ENCODE measurements at places on chromosomes 2 and 18. TPM values are rescaled to one million over a fixed set of nuclear protein-coding genes. Genes with fewer than 3 reads are reported as not detected.

- DNase-seq: no peak
These were observed 949.2 kb downstream of the DSC3 start for GRCh38 chr18:30093376-30093775.

GRCh38 chr2:226721541-226721940 lies 78.1 kb downstream of the IRS1 start:
- DNase-seq: peak; percentile 45

DNA sequence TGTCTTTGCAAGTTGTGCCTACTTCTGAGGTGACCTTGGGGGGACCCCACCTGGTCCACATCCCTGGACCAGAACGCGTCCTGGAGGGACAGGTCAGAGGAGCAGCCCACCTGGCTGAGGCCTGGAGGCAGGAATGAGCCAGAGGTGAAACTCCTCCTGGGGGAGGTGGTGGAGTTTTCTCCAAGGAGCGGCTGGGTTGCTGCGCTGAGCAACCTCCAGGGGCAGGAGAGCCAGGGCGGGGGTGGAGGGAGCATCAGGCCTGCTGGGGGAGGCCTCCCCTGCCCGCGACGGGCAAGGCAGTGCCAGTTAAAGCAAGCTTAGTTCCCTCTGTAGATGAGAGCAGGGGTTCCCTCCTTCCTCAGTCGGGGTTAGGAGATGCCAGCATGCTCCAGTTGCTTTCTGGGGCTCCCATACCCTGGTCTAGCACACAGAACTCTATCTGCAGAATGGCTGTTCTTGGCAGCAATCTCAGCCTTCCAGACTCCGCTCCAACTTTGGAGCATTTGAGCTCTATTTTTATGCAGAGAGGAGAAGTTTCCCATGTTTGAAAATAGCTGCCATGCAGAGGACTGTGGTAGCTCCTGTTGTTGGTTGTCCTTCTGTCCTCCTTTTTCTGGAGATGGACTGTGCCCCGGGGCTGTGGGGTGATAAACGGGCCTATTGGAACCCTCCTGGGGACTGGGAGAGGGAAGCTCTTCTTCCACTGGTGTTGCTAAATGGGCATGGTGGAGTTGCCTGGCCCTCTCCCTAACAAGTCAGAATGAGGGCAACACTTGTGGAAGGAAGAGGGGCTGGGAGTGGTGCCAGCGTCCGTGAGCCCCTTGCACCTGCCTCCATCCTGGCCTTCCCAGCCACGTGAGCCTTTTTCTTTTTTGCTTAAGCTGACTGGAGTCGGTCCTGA lies 39.1 kb downstream of the B3GNT2 start:
- DNase-seq: no peak

DNA sequence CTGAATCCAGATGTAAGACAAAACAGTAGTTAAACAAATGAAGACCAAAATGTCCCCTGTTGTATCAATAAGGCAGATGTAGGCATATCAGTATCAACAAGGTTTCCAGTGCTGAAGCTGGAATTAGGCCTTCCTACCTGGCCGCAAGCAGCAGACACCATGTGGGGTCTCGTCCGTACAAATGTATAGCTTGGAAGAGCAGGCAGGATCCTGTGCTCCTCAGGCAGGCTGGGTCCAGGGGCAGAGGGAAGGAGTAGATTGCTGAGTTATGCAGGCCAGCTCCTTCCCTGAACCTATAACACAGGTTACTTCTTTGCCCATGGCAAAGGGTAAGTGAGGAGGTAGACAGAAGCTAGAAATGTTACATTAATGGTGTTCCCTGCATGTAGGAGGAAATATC lies 23.5 kb downstream of the NTSR2 start:
- DNase-seq: no peak

DNA sequence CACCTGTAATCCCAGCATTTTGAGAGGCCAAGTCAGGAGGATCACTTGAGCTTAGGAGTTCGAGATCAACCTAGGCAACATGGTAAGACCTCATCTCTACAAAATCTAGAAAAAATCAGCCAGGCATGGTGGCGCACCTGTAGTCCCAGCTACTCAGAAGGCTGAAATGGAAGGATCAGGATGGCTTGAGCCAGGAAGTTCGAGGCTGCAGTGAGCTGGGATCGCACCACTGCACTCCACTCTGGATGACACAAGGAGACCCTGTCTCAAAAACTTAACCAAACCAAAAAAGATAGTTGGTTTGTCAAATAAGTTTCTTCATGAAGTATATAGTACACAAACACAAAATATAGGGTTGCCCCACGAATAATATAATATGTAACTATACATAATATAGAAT lies 197.6 kb downstream of the DPP4 start:
- no peak for DNase-seq

GRCh38 chr2:101930847-101931246 lies 60.9 kb upstream of the IL1R2 start:
- no peak for DNase-seq

Gene CPO
- 0.51 TPM for total RNA-seq

- DNase-seq: no peak
These were observed 24.4 kb downstream of the MBP start for GRCh38 chr18:77108001-77108692.

DNA sequence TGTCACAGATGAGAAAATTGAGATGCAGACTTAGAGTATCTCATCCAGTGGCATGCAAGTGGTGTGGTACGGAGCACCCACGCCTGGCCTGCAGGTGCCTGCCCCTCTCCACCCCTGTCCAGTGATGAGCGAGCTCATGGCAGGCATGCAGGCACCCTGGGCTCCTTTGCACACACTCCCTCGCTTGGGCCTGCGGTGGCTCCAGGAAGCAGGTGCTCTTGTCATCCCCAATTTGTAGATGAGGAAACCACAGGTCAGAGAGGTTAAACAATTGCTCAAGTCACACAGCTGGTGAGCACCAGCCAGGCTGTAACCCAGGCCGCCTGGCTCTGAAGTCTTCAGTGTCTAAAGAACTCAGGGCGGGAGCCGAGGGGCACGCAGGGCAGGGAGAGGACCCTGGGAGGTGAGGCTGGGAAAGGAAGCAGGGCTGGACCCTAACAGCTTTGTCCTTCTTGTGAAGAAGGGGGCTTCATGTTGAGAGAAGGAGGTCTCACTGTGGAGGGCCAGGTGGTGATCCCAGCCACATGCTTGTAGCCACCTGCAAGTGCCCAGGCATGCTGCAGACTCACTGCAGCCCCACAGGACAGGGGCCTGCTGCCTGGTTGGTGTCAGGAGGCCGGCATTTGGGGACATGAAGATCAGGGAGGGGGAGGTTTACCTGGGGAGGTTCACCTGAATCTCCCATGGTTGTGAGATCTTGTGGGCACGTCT lies 166.2 kb downstream of the SH3RF3 start:
- no peak for DNase-seq

Data from aorta (tissue), 5 donors.